ENCODE measurements at places on chromosomes 7 and 10. TPM values are rescaled to one million over a fixed set of nuclear protein-coding genes. Genes with fewer than 3 reads are reported as not detected.
A peak's percentile ranks its signal among the peaks of the same experiment; 100 is the strongest.

DNA sequence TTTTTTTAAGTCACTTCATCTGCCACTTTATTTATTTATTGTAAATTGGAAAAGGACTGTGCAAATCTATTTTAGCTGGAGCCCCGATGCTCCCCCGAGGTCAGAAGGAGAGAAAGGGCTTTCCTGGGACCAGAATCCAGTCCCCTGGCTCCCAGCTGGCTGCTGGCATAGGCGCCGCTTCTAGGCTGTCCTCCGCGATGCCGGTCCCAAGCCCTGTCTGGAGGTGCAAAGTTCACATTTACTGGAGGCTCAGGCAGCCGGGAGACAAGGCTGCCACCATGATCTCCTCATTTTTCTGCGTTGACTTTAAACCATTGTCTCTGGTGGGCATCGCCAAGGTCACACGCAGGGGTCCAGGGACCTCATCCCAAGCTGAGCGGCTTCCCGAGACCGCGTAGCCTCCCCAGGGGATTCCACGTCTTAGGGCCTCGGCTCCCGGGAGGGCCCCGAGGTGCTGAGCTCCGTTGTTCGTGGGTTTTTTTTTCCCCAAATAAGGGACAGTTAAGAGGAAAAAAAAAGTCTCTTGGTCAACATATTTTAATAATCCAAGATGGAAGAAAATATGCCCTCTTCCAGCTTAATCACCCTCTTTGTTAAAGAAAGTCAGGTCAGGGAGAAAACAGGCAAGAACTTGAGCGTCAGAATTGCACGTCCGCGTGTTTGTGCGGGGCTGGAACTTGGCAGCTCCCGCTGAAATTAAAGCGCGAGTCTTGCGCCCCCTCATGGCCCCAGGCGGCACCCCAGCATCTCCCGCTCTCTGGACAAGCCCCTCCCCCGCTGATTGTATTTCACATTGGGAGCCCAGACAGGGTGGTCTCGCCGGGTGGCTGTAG, 11.9 kb downstream of the RGR start:
- no peaks in the 10 kb centered on the region for H3K36me3 ChIP-seq
- H3K4me1 ChIP-seq: no peaks in the 10 kb centered on the region
- H3K4me3 ChIP-seq: no peak overlapping the region
- H3K27me3 ChIP-seq: peaks cover 29% of the 10 kb centered on the region

DNA sequence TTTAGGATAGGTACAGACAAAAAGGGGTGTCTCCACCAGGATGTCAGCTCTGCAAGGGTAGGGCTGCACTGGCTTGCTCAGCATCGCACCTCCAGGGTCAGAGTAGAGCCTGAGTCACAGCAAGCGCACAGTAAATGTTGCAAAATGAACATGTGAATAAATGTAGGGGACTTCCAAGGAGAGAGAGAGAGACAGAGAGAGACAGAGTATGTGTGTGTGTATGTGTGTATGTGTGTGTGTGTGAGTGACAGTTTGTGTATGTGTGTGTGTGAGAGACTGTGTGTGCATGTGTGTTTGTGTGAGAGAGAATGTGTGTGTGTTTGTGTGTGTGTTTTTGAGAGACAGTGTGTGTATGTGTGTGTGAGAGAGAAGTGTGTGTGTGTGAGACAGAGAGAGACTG, 163.3 kb downstream of the RPS24 start:
- no peaks in the 10 kb centered on the region for H3K4me1 ChIP-seq
- no peaks in the 10 kb centered on the region for H3K36me3 ChIP-seq
- no peaks in the 10 kb centered on the region for H3K27me3 ChIP-seq
- H3K4me3 ChIP-seq: no peak overlapping the region
- no peak for DNase-seq

- peaks cover 35% of the 10 kb centered on the region for H3K27me3 ChIP-seq
- DNase-seq: no peak
- no peaks in the 10 kb centered on the region for H3K36me3 ChIP-seq
- H3K4me3 ChIP-seq: no peak overlapping the region
- H3K27ac ChIP-seq: no peak overlapping the region
- H3K4me1 ChIP-seq: no peaks in the 10 kb centered on the region
Measured at GRCh38 chr7:158573310-158573709, 14.3 kb downstream of the PTPRN2 start.

The HKDC1 gene
- 0.03 TPM for polyA plus RNA-seq

GRCh38 chr10:117545141-117546019, 2.8 kb downstream of the EMX2 start:
- no peak for DNase-seq
- H3K27me3 ChIP-seq: peaks cover 55% of the 10 kb centered on the region
- H3K27ac ChIP-seq: no peak overlapping the region

GRCh38 chr7:34158368-34159153, 253.2 kb downstream of the BMPER start:
- H3K36me3 ChIP-seq: no peaks in the 10 kb centered on the region
- peak; percentile 36 for DNase-seq
- no peak overlapping the region for H3K4me3 ChIP-seq

DNA sequence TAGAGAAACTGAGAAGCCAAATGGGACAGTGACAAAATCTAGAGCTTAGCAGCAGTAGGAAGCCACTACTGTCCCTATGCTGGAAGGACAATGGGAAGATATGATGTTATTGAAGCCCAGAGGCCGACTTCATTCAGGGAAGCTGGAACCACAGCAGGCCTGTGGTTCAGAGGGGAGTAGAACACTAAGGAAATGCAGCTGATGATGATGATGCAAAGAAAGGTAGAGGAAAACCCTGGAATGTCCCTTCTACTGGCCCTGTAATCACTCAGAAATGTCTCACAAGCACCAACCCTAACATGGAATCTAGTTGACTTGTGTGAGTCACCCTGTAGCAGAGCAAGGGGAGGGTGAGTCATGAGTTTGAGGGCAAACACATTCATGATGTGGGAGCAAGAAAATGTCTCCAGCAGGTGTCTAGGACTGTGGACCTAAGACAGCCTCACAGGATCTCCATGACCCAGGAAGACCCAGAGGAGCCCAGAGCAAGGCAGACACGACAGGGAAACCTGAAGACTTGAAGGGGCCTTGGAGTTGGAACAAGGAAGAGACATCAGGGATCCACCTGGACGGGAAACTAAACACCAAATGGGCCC, 37.0 kb upstream of the LRRC17 start:
- no peak for DNase-seq
- H3K4me3 ChIP-seq: no peak overlapping the region
- H3K27me3 ChIP-seq: no peaks in the 10 kb centered on the region
- H3K27ac ChIP-seq: no peak overlapping the region
- H3K4me1 ChIP-seq: no peaks in the 10 kb centered on the region

GRCh38 chr7:1864161-1864940, 194.3 kb downstream of the ELFN1 start:
- no peaks in the 10 kb centered on the region for H3K27me3 ChIP-seq
- H3K4me3 ChIP-seq: no peak overlapping the region
- H3K4me1 ChIP-seq: no peaks in the 10 kb centered on the region
- DNase-seq: no peak
- H3K27ac ChIP-seq: no peak overlapping the region

The ACSM6 gene
- polyA plus RNA-seq: not detected

DNA sequence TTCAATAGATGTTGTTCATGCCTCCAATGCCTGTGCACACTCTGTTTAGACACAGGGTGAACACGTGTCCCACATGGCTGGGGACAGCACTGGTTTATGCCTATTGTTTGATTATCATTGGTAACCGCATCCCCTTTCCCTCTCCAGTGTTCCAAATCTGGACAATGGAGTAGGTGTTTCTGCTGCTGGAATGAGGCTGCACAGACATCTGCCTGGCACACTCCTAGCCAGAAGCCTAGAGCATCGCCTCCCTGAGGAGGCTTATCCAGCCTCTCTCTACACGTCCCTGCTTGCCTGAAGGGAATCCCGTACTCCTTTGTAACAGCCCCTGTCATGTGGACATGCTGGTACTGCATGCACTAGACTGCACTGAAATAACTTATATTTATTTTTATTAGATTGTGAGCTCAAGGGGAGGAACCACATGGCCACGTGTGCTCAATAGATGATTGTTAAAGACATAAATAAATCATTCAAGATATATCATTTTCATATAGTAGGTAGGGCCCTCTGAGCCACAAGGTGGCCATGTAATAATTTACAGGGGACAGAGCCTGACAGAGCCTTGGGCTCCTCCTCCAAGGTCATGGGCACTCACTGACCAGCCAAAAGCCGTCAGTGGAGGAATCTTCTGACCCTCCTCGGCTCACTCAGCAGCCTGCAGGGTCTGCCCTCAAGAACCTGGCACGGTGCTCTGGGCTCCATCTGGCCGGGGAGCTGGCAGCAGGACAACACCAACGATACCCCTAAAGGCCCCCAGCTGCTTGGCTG, 310.9 kb upstream of the ZNF32 start:
- H3K27me3 ChIP-seq: no peaks in the 10 kb centered on the region
- no peak overlapping the region for H3K4me3 ChIP-seq
- H3K36me3 ChIP-seq: no peaks in the 10 kb centered on the region
- H3K27ac ChIP-seq: peak overlapping the region; percentile 88

GRCh38 chr7:5679813-5680473, 101.5 kb downstream of the RNF216 start:
- no peaks in the 10 kb centered on the region for H3K27me3 ChIP-seq
- DNase-seq: peak; percentile 42
- H3K4me3 ChIP-seq: no peak overlapping the region
- peak overlapping the region; percentile 43 for H3K27ac ChIP-seq
- no peaks in the 10 kb centered on the region for H3K36me3 ChIP-seq

The DGKI gene
- 0.16 TPM for polyA plus RNA-seq

GRCh38 chr7:28879105-28879504, 79.0 kb downstream of the TRIL start:
- no peak overlapping the region for H3K4me3 ChIP-seq
- DNase-seq: no peak
- H3K27me3 ChIP-seq: peaks cover 5% of the 10 kb centered on the region
- no peaks in the 10 kb centered on the region for H3K36me3 ChIP-seq

GRCh38 chr10:63752318-63752717, 231.1 kb downstream of the REEP3 start:
- DNase-seq: no peak
- no peaks in the 10 kb centered on the region for H3K36me3 ChIP-seq
- no peak overlapping the region for H3K4me3 ChIP-seq
- no peaks in the 10 kb centered on the region for H3K4me1 ChIP-seq
- no peaks in the 10 kb centered on the region for H3K27me3 ChIP-seq

DNA sequence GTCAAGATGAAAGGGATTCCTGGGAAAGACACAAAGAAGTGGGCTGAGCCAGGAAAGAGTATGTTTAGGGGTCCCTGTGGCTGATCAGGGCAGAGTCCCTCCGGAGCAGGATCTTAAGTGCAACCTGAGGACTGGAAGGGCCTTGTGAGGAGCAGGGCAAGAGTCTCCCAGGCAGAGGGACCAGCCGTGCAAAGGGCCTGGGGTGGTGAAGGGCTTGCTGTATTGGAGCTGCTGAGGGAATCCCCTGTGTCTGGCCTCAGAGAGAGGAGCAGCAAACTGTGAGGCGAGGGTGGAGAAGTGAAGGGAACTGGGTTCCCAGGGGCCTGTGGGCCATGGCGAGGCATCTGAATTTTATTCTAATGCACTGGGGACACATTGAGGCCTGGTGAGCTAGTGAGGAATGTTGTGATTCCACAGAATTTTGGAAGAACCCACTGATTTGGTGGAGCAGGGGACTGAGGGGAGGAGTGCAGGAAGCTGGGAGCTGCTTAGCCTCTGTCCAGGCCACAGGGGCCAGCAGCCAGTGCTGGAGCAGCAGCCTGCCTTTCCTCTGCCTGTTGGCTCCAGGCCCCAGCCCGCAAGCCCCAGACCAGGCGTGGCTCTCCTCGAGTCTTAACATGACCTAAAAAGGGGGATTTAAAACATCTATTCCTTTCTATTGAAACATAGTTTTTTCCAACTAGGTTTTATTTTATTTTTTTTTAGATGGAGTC, 138.4 kb upstream of the IGFBP3 start:
- peaks cover 8% of the 10 kb centered on the region for H3K4me1 ChIP-seq
- H3K4me3 ChIP-seq: no peak overlapping the region
- H3K36me3 ChIP-seq: no peaks in the 10 kb centered on the region
- no peaks in the 10 kb centered on the region for H3K27me3 ChIP-seq

The RPEL1 gene
- polyA plus RNA-seq: not detected

DNA sequence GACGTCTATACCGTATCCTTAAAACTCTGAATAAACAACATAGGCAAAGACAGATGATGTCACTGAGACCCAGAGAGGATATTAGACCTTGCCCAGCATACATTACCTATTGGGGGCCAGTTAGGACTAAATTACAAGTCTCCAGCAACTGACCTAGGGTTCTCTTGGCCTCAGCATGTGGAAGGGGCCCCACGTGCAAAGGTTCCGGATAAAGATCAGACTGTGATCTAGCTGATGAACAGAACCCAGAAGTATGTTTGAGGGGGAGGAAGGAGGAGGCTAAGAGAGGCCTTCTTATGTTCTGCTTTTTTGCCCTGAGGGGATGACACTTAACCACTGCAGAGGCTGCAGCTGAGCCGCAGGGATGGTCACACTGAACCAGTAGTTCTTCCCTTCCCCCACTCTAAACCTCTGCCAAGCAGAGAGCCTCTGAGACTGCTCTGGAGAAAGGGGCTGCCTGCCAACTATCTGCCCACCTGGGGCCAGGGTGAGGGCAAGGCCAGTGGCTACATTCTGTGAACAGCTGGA, 24.0 kb upstream of the KMT2C start:
- H3K27me3 ChIP-seq: no peaks in the 10 kb centered on the region
- H3K36me3 ChIP-seq: no peaks in the 10 kb centered on the region
- no peak overlapping the region for H3K27ac ChIP-seq
- H3K4me3 ChIP-seq: no peak overlapping the region

DNA sequence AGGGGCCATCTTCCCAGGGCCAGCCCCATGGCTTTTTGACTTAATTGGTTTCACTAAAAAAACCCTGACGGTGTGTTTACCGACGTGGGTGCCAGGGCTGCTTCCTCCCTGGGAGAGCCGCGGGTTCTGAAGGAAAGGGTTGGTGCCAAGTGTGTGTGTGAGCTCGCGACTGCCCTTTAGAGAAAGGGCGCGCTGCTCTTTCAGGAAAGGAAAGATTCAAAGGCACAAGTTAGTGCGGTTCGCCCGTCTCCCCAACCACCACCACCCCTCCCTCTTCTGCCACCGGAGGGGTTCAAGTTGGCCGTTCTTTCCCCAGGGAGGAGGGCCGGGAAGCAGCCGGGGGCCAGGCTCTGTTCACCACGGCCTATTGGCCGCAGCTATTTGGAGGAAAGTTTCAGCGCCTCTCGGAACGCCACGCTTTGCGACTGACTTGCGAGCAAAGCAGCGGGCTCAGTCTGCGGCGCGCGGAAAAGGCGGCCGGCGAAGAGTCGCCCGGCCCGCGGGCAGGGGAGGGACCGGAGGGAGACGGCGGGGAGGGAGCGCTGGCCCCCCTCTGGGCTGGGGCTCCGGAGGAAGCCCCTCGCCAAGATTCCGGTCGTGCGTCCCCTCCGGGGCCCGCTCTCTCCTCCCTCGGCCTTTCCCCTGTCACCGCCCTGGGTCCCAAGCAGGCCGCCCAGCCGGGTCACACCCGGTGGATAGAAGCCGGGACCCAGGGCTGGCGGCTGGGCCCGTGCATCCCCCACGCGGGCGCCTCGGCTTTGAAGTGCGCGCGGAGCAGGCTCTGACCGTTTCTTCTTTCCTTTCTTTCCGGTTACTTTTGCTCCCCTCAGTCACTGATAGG, 165.9 kb upstream of the PPP1R3A start:
- peak; percentile 30 for DNase-seq
- no peaks in the 10 kb centered on the region for H3K36me3 ChIP-seq
- peaks cover 93% of the 10 kb centered on the region for H3K27me3 ChIP-seq
- H3K4me3 ChIP-seq: peak overlapping the region; percentile 59

The C10orf67 gene
- 0.15 TPM for polyA plus RNA-seq

GRCh38 chr7:41692251-41692650, 10.6 kb downstream of the INHBA start:
- H3K36me3 ChIP-seq: no peaks in the 10 kb centered on the region
- no peaks in the 10 kb centered on the region for H3K27me3 ChIP-seq
- H3K4me3 ChIP-seq: no peak overlapping the region
- no peaks in the 10 kb centered on the region for H3K4me1 ChIP-seq
- H3K27ac ChIP-seq: peak overlapping the region; percentile 33

- DNase-seq: no peak
- H3K27me3 ChIP-seq: peaks cover 4% of the 10 kb centered on the region
- H3K4me3 ChIP-seq: no peak overlapping the region
- H3K27ac ChIP-seq: no peak overlapping the region
Measured at GRCh38 chr10:124248056-124249045, 155.0 kb upstream of the CHST15 start.

Measured in heart right ventricle (tissue), 16 donors.